ENCODE measurements at places on chromosomes 11 and 22.

GRCh38 chr22:39833610-39834009 is 60.0 kb downstream of the ENTHD1 start:
- no peak for DNase-seq

DNA sequence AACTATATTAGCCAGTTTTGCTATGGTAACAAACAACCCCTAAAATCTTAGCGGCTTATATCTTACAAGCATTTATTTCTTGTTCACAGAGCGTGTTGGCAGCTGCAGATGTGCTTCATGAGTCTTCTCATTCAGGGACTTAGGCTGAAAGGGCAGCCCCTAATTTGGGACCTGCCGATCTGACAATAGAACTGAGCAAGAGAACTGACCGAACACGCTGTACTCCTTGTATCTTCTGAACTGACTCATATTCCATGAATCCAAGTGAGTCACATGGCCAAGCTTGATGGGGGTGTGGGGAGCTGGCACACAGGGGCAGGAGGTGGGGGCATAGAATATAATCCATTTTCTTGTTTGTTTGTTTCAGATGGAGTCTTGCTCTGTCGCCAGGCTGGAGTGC is 481.7 kb upstream of the CADM1 start:
- no peak for DNase-seq

DNA sequence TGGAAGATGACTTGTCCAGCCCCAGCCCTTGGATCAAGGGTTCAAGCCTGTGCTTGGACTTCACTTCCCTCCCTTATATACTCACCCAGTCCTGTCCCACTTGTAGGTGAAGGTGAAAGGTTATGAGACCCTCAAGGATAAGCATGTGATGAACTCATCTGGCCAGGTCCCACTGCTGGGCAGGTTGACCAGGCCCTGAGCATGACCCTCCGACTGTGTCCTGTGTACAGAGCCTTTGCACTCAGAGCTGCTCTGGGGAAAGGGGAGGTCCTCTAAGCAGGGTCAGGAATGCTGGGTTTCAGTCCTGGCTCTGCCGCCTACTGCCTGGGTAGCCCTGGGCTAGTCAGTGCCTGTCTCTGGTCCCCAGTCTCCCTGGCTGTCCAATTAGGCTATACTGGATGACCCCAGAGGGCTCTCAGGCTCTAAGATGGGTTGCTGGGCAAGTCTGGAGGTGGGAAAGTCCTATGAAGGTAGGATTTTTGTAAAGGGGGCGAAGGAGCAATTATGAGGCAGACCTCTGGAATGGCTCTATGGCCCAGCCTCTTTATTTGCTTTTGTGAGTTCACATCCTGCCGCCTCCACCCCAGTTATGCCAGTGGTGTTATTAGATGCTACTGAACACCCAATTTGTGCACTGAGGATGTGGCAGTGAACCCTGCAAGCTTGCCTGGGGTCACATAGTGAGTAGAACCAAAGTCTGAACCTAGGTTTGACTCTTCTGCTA is 14.1 kb downstream of the DGAT2 start:
- DNase-seq = no peak

DNA sequence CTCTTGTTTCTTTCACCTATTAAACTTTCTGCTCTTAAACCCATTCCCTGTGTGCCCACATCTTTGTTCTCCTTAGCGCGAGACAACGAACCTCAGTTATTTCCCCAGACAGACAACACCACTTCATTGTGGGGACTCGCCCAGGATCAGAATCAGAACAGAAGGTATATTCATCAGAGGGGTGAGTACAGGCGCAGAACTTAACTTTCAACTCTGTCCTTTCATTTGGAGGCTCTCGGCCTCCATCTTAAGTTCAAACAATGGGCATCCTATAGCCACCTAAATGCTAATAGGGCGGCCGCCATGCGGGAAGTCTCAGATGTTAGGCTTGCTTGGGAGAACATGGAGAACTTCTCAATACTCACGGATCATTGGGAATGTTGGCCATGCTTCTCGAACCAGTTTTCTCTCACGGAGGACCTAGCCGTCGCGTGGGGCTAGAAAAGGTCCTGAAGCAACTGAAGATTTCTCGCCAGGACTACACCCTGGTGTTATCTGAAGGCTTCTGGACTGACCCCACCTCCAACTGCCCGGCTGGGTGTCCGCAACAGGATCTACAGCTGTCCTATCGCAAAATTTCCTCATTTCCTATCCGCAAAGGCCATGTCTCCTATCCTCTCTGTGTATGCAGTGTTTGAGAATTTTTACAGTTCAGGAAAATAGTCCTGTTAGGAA is 13.4 kb upstream of the HYLS1 start:
- no peak for DNase-seq

GRCh38 chr11:100932474-100933100 is 197.0 kb downstream of the PGR start:
- no peak for DNase-seq

GRCh38 chr11:31114442-31114841 is 255.1 kb downstream of the DCDC1 start:
- no peak for DNase-seq

DNA sequence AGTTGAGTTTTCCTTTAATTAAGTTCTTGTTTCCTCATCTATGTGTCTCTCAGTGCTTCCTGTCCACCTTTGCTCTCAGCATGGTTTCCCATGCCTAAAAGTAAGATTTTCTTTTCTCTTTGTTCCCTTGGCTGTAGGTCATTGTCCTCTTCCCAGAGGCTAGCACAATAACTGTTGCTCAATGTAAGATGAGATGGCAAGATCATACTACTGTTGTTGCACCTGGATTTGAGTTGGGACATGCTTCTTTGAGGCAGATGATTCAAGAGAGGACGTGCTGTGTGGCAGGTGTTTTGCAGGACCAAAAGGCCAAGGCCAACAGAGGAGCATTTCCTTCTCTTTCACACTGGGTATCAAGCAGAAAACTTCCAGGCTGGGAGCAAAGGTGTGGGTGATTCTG is 11.3 kb upstream of the NELL1 start:
- DNase-seq = no peak

GRCh38 chr11:1389103-1389931 is 417 bp upstream of the BRSK2 start:
- peak; percentile 62 for DNase-seq

GRCh38 chr11:108858622-108859021 is 193.8 kb downstream of the DDX10 start:
- DNase-seq = no peak

GRCh38 chr11:79314906-79315689 is 125.7 kb downstream of the TENM4 start:
- no peak for DNase-seq

DNA sequence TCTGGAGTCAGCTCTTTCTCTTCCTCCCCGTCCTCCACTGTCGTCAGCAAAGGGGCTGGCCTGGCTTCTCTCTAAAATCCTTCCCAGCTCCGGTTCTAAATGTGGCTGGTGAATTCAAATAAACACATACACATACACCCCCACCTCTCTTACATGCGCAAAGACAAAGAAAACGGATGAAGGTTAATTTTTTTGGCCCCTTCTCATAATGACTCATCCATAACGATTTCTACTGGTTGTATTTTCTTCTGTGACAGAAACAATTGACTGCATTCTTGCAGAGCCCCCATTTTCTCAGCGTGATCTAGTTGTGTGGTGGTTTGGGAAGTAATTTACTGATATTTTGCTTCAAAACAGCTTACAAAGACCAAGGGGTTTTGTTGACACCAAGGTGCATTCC is 130.0 kb upstream of the NTM start:
- DNase-seq = no peak

DNA sequence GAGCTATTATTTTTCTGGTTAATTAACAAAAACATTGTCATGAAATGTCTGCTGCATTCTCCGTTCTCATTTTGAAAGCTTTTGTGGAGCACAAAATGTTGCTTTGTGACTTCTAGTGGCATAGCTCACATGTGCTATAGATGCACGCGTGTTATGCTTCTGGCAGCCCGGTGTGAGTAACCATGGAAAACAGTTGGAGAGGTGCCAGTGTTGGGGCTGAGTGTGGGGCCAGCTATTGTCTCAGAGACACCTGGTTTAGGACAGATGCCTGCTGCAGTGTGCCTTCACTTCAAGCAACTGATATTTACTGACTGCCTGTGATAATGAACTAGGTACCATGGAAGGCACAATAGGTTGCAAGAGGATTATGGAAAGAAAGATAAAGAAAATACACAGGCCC is 760.6 kb downstream of the NTM start:
- no peak for DNase-seq

GRCh38 chr11:2085251-2086066 is 53.7 kb downstream of the IGF2 start:
- no peak for DNase-seq

- no peak for DNase-seq
Measured at GRCh38 chr22:38966380-38966702, 8.9 kb downstream of the APOBEC3A start.

DNA sequence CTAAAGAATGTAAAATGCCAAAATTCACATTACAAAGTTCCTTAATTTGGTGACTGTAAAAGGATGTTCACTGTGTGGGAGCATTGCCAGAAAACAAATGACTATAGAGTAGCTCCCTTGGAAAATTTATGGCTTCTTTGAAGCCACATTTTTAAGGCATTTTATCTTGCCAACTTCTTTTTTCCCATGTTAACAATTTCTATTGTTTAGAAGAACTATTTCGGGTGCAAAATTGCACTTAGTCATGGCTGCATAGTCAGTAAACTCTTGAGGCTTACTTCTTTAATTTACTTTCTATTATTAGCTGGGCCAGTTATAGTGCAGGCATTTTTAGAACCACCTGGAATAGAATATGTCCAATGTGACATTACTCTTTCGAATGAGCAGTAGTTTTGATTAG is 515.3 kb downstream of the JRKL start:
- no peak for DNase-seq

GRCh38 chr22:47748957-47749356 is 986.5 kb downstream of the TBC1D22A start:
- DNase-seq = no peak

DNA sequence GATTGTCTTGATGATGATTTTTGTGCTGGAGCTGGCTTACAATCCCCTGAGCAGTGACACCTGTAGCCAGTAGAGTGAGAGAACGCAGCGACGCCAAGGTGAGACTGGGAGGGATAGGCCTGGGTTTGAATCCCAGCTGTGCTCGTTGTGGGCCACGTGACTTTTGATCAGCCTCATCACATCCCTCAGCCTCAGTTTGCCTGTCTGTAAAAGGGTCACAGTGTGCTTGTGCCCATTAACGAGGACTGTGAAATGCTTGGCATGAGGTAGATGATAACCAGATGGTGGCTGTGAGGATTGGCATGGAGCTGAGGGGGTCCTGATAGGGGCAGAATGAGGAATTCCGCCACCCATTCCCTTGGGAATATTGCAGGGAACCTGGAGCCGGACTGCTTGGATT is 9.6 kb downstream of the KIAA1671 start:
- DNase-seq = no peak

DNA sequence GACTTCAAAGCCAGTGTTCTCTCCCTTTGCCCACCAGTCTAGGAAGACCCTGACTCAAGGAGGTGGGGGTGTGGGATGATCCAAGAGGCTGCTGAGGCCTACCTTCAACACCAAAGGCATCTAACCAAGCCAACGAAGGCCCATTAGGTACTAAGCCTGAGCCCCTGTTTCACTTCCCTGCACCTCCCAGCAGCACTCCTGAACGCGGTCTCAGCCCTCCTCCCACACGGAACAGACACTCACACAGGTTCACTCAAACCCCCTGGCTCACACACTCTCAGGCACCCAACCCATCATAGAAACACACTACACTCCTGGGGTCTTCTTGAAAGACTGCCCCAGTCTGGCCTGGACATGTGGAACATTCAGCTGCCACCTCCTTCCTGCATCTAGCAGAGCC is 40.7 kb downstream of the SLC22A12 start:
- no peak for DNase-seq

GRCh38 chr11:119322360-119322739 is 5.4 kb upstream of the MCAM start:
- no peak for DNase-seq

GRCh38 chr11:123405123-123405592 is 24.9 kb upstream of the GRAMD1B start:
- no peak for DNase-seq

DNA sequence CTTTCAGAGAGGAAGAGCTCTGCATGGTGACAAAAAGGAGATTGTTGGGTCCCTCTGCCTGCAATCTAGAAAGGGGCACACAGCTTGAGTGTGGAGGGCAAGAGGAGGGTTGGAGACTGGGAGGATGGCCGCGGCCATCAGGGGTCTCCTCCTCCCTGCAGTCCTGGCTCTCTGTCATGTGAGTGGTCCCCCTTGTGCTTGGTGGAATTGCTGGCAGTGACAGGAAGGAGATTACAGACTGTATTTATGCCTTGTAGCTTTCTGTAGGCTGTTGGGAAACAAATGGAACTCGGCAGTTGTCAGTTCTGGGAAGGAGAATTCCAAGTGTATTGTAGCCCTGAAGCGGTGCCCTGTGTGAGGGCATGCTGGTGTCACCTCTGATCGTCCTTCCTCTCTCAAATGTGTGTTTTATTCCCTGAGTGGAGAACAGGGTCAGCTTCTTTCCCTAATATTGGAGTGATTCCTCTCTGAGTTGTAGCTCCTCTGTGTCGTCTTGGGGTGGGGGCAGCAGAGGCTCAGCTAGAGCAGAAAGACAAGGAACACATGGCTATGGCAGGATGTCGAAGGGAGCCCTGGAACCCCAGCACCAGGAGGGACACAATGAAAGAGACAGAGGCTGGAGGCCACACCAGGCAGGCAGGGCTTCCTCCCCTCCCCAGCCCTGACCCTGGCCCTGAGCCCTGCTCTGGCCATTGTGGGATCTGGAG is 163.1 kb downstream of the PKNOX2 start:
- DNase-seq = no peak

- no peak for DNase-seq
Measured at GRCh38 chr11:3610846-3611245, 30.9 kb downstream of the ART5 start.

- DNase-seq = no peak
Measured at GRCh38 chr11:84990141-84990540, 637.0 kb downstream of the DLG2 start.

DNA sequence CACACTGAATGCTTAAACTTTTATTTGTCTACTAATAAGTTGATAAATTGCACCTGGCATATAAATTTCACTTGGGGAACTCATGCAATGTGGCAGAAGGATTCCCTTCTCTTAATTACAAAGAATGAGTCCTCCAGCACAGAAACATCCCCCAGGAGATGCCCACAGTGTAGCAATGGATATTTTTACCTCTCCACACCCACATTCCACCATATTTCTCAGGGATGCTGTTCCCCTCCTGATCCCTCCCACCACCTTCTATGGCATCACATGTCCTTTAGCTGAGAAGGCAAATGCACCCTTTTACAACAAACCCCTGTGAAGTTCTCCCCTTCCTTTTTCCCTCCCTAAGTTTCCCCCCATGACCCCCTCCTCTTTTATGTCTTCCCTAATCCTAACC is 56.1 kb upstream of the UBASH3B start:
- DNase-seq = no peak

- DNase-seq = no peak
Measured at GRCh38 chr22:24231706-24232105, 13.2 kb downstream of the GGT5 start.
